D721Med (cell line): ENCODE measurements at places on chromosomes 3 and 15.

GRCh38 chr3:104561324-104561723 lies 805.4 kb upstream of the ALCAM start:
- no peak for DNase-seq

- DNase-seq, result no peak
Observed at GRCh38 chr3:128100161-128100560, 23.5 kb downstream of the RUVBL1 start.

DNA sequence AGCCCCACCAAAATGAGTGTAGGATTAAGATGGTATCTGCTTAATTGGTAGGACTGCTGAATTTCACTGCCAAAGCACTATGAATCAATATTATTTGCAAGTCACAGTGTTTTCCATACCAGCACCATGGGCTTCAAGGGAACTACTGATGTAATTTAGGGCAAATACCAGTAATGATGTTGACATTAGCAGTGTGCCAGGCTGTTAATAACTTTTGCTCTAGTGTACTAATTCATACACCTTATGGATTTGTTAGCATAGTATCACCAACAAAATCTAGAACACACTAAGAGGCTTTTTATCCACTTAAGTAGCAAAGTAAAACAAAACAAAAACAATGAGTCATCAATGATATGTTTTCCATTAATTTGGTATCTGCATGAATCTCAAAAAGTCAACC lies 888.2 kb downstream of the CADM2 start:
- no peak for DNase-seq

- no peak for DNase-seq
Observed at GRCh38 chr15:32053719-32054118, 23.4 kb downstream of the CHRNA7 start.

DNA sequence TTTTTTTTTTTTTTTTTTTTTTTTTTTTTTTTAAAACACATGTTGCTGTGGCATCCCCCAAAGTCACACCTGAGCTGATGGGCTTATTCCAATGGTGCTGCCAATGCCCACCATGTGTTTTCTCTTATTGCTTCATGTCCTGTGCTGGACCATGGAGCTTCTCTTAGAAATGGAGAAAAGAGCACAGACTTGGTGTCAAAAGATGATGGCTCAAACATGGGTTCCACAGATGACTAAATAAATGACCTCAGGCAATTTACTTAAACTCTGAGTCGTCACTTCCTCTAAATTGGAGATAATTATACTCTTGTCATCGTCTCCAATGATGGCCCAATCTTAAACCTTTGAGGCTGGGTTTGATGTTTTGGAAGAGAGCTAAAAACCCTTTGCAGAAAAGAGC lies 28.1 kb downstream of the CHST2 start:
- no peak for DNase-seq

GRCh38 chr3:64559588-64559987 lies 128.2 kb downstream of the ADAMTS9 start:
- DNase-seq, result no peak

DNA sequence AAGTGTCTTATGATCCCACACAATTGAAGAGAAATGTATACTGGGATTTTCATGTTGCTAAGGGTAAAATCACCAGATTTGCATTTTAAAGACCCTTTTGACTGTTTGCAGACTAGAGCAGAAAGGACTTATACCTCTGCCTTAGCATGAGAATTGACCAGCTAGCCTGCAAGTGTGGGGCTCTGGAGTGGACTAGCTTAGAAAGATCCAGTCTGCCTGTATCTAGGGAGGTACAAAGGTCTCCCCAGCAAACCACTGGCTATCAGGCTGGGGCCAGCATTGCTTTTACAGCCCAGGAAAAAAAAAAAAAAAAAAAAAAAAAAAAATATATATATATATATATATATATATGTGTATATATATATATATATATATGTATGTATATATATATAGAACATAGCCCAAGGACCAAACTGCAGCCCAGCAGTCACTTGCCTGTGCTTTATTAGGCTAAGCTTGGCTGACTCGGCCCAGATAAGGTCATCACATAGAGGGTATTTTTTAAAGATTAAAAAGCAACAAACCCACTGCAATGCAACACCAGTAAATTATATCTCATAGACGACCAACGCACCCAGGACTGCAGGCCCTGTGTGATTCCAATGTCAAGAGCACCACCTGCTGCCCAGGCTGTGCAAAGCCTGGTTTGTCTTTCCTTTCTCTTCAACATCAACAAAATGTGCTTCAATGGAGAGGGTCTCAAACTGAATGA lies 63.7 kb downstream of the DCLK3 start:
- DNase-seq, result peak; percentile 23

DNA sequence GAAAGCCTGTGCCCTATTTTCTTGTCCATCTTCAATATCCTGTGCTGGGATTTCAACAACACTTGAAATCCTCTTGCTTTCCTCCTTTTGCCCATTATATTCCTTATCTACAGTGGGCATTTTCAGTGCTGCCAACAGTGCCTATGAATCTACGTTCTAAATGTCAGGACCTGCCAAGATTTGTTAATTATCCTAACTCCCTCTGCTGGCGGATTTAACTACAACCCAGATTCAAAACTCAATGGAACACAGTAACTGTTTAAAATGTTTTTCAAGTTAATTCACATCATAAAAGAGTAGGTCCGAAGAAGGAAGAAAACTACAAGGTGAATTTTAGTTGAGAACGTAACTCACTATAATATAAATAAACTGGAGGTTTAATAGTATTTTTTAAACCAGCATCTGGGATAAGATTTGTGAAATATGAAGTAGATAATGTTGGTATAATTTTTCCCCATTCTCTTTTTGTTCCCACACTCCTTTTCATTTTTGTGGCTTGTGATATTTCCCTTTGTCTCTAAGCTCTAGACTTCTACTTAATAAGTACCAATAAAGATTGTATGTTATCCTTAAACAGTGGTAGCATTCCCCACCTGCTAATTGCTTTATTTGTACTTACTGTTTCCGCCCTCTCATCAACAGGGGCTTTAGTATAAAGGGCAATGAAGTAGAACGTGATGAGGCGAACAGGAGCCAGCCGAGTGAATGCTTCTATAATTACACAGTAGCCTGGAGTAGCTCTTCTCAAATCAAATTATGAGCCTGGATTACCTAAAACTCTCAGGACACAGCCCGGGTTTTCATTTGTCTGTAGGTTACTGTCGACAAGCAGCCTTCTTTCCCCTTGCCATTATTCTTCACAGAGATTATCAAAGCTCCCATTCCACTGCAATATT lies 302.5 kb upstream of the ATP11B start:
- DNase-seq, result no peak

GRCh38 chr3:98095882-98096281 lies 8.9 kb downstream of the OR5AC2 start:
- no peak for DNase-seq

GRCh38 chr3:192194085-192194484 lies 533.3 kb downstream of the FGF12 start:
- DNase-seq, result no peak

DNA sequence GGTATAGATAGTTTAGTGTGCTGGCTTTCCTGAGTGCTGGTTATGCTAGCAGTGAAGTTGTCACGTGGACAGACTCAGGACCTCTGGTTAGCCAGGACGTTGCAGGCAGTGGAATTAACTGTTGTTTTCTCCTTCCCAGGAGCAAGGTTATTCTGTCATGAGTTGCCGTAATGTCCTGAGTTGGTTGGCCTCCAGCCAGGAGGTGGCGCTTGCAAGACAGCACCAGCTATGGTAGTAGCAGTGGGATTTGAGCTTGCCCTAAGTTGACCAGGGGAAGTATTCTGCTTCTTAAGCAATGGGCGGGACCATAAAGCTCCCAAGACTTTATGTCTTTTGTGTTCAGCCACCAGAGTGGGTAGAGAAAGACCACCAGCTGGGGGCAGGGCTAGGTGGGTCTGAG lies 240.7 kb upstream of the DNAJC19 start:
- DNase-seq, result no peak

DNA sequence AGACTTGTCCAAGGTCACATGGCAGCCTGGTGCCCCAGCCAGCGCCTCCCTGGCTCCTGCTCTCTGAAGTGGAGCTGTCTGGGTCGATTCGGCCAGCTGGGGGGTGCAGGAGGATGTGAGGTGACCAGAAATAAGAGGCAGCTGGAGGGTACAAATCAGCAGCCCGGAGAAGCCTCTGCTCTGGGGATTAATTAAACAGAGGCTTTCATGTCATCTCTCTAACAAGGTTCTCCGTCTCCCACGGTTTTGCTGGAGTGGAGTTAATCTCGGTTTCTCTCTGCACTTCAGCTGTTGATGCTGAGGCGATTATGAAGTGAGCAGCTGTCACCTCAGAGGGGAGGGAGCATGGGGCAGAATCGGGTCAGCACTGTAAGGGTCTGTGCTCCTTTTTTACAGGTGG lies 236.8 kb downstream of the TLE3 start:
- peak; percentile 80 for DNase-seq

DNA sequence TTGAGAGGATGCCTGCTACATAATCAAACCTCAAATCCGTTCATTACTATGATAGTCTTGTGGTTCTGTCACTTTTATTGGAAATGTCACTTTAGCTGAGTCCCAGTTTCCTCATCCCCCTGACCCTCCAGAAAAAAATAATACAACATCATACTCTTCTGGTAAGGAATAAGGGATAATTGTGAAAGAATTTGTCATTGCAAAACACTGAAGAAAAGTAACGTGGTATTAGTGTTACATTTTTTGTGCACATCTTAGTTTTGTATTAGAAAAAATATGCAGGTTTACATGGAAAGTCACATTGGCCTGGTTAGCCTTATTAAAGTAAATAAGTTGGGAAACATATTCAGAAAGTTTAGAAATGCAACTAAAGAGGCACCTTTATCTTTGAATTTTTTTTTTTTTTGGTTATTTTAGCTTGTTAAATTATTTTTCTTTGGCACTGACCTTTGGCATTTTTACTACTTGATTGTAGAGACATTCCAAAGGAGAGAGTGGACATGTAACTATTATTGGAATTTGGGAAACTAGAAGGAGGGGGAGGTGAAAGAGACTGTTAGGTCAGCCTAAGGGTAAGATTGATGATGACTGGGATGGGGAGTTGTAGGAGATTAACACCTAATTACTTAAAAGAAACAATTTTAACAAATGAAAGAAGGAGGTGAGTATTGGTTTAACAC lies 462.2 kb upstream of the RARB start:
- no peak for DNase-seq

GRCh38 chr3:135166266-135166825 lies 371.3 kb downstream of the EPHB1 start:
- no peak for DNase-seq

- DNase-seq, result no peak
Observed at GRCh38 chr3:5429517-5429890, 242.0 kb downstream of the EDEM1 start.

- no peak for DNase-seq
Observed at GRCh38 chr15:33131552-33132232, 62.8 kb downstream of the FMN1 start.

- no peak for DNase-seq
Observed at GRCh38 chr3:195069501-195070251, 201.3 kb downstream of the XXYLT1 start.
